Retinal pigment epithelial cell (primary cell): ENCODE measurements at places on chromosomes 4 and X.

DNA sequence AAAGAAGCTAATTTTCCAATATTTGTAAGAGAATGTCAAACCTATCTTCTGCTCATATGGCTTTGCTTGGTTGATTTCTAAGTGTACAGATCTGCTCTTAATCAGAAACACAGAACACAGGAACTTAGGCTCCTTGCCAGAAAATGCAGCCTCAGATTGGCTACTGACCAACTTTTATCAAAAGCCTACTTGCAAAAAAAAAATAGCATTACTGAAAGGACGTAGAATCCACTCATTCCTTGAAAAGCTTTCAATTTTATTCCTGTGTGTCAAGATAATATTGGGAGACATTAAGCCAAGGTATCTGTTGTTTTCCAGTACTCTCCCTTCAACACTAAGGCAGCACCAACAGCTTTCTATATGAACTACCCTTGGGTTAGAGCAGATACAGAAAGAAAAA is 127.6 kb upstream of the INTU start:
- DNase-seq, result peak; percentile 85

GRCh38 chr4:185773419-185773818 is 38.6 kb downstream of the SORBS2 start:
- peak; percentile 90 for DNase-seq

GRCh38 chr4:141411936-141412335 is 191.2 kb downstream of the ZNF330 start:
- DNase-seq, result no peak

DNA sequence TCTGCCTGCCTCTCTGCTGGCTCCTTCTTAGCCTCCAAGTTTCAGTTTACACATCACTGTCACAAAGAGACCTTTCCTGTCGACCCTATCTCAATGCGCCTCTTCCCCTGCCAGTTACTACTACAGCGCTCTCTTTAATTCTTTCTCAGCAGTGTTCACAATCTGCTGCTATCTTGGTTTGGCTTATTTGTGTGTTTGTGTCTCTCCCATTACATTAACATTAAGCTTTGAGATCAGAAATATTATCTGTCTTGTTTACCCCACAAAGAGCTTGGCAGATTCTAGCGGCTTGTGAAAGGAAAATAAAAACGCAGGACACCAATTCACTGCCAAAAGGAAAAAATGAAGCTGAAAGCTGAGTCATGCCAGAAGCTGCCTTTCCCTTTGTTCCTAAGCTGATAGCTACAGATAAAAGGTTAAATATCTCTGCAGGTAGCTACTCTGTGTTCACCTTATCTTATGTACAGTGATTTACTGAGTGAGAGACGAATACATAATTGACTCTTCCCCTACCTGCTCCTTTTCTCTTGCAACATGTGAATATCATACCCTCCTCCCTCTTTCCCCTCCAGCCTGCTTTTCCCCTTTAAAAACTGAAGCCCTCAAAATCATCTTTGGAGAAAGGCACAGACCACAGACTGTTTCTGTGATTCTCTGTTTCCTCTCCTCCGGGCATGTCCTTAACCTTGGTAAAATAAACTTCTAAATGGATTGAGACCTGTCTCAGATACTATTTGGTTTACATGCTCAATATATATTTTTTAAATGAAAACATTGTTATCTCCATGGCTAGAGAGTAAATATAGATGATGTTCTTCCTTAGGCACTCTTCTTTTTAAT is 19.3 kb upstream of the SLC9A7 start:
- DNase-seq, result no peak

- DNase-seq, result no peak
These were observed 352.3 kb downstream of the GRXCR1 start for GRCh38 chr4:43244688-43245382.

DNA sequence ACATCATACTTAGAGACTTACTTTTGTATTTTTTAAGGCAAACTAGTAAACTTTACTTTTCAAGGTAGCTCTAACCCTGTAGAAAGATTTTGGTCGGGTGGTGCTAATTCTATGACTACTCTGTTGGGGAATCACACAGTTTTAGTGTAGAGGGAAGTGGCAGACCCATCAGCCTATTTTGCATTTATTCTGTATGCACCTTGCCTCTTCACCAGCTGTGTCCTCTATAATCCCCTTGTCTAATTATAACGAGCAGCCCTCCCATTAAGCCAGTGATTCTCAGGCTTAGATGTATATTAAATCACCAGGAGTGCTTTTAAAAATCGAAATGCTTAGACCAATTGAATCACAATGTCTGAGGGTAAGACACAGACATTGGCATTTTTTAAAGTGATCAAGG is 78.1 kb downstream of the GALNT7 start:
- DNase-seq, result no peak

DNA sequence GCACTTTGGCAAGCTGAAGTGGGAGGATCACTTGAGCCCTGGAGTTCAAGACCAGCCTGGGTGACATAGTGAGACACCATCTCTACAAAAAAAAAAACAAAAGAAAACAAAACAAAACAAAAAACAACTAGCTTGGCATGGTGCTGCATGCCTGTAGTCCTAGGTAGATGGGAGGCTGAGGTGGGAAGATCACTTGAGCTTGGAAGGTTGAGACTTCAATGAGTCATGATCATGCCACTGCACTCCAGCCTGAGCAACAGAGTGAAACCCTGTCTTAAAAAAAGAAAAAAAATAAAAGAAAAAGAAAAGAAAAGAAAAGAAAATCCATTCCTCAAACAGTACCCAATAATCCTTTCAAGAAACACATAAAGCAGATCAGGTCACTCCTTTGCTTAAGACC is 14.9 kb upstream of the ERCC6L start:
- no peak for DNase-seq

DNA sequence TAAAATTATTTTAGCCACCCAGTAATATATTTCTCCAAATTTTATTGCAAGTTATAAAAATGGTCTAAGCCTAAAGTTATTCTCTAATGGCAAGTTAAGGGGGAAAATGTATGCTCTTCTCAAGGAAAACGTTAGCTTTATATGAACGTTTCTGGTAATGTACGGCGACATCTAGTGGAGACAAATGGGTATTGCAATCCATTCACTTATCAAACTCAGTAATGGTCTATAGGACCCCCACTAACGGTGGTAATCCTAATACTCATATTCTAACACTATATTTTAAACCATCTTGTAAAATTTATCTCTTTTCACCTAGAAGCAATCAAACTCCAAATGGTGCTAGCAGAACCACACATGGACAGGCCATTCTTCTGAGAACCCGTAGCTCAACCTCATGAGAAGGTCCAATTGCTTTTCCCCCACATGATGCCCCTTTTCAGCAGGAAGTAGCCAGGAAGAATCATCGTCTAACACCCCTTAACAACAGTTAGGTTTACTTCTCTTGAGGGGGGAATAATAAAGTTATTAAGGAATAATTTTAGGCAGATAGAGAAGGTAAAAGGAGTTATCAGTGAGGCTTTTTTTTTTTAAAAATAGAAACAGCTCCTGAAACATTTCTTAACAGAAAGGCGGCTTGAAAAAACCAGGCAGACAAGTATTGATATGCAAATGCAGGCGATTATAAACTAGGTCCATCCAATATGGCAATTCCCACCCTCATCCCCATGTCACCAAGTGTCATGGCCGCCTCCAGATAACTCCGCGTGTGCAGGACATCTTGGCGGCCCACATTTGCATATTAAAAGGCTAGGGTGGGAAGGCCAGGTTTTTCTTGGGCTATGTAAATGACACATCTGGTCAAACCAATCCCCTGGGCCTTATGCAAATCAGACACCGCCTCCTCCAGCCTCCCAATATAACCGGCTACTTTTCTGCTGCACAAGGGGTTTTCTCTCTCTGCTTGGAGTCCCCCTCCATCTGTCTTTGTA is 35.0 kb downstream of the NUDT11 start:
- peak; percentile 2 for DNase-seq

DNA sequence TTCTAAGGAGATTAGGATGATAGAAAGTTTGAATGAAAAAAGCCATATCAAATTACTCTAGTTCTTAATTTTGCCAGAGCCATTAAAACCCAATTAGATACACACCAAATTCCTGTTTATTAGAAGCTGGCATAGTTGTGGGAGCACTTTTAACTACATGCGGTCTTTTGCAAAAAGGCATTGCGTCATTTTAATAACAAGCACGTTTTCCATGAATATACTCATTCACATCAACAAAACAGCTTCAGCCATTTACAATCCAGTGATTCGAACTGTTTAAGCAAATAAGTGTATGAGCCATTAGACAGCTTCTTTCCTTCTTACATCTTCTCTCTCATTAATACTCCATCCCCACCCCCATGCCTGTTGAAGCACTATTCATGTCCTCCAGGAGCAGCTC is 109.5 kb upstream of the EOLA2 start:
- no peak for DNase-seq

GRCh38 chr4:122847931-122848330 is 21.3 kb downstream of the FGF2 start:
- no peak for DNase-seq

DNA sequence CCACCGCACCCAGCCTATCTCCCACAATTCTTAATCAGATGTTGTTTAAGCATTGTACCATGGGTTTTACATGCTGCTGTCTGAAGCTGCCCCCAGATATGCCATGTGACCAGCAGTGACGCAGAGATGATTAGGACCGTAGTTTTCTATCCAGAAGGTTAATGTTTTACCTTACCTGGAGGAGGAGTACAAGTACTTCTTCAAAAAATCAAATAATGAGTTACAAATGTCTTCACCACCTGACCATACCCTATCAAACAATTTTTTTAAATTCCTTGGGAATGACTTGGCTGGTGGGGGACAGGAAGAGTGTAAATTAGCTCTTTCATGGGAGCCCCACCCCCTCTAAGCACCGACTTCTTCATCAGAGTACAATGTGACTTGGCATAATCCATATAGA is 16.2 kb upstream of the SGMS2 start:
- DNase-seq, result no peak

GRCh38 chr4:109315818-109316217 is 13.4 kb upstream of the COL25A1 start:
- no peak for DNase-seq

DNA sequence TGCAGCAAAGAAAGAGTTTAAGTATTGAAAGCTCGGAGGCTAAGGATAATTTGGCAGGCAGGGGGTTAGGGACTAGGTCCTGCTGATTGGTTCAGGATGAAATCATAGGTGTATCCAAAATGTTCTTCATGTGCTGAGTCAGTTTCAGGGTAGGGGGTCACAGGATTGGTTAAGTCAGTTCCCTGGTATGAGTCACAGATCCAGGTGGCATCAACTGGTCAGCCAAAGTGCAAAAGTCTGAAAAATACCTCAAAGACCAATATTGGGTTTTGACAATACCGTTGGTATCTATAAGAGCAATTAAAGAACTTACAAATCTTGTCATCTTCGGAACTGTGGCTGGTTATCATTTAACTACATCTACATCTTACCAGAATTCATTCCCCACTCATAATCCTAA is 25.6 kb upstream of the PRDM8 start:
- no peak for DNase-seq
